ENCODE measurements at places on chromosomes 1 and 21.

GRCh38 chr1:234617986-234618736 lies 8.2 kb upstream of the IRF2BP2 start:
- DNase-seq: no peak

- no peak for DNase-seq
Observed at GRCh38 chr1:27005648-27006496, 6.8 kb downstream of the TENT5B start.

GRCh38 chr1:232627645-232628334 lies 2.1 kb downstream of the SIPA1L2 start:
- DNase-seq: no peak

DNA sequence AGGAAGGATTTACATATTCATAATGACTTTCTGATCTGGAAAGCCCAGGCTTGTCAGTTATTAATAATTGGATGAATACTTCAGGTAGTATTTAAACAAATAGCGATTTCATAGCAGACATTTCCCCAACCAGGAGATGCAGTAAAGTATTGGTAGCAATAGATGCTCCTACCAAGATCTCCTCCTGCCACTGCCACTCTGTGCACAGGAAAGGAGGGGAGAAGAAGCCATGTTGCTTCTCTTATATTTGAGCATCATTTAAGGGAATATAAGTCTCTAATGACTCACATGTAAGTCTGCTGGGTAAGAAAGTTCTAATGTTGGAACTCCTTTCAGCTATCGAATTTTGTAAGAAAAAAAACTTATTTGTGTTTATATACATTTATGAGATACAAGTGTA lies 420 bp upstream of the IFI16 start:
- DNase-seq: no peak
